Mesenchymal stem cell (in vitro differentiated cells and primary cell): ENCODE measurements at places on chromosomes 4 and X.
A peak's percentile ranks its signal among the peaks of the same experiment; 100 is the strongest.

DNA sequence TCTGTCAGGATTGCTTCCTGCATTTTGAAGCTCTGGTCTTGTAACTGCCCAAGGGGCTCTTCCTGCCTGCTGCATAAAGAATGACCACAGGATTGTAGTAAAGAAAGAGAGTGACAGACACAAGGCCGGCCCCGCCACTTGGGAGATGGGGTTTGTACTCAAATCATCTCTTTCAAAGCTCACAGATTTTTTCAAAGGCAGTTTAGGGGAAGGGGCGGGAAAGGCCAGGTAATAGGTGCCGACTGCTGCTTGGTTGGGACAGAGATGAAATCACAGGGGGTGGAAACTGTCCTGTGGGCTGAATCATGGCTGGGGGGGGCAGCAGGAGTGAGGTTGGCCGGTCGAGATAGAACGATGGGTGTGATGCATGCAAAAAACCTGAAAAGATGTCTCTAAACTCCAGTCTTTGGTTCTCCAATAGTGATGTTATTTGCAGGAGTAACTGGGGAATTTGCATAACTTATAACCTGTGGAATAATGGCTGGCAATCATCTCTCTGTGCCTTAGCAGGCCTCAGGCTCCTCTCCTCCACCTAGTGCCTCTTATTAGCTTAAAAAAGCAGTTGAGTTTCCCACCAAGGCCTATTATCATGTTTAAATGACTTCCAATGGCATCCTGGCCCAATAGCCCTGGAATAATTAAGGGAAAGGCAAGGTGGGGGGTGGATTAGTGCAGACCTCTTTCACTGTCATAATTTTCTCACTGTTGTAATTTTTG, 778.4 kb upstream of the FRG1 start:
- no peak for DNase-seq
- no peaks in the 10 kb centered on the region for H3K36me3 ChIP-seq
- peaks cover 3% of the 10 kb centered on the region for H3K27me3 ChIP-seq
- peaks cover 1% of the 10 kb centered on the region for H3K4me1 ChIP-seq
- no peak overlapping the region for H3K27ac ChIP-seq
- H3K4me3 ChIP-seq: no peak overlapping the region

GRCh38 chrX:49198540-49199314, 1.3 kb downstream of the SYP start:
- H3K27me3 ChIP-seq: peaks cover 19% of the 10 kb centered on the region
- no peak overlapping the region for H3K27ac ChIP-seq
- no peaks in the 10 kb centered on the region for H3K36me3 ChIP-seq
- H3K4me3 ChIP-seq: no peak overlapping the region
- DNase-seq: no peak

GRCh38 chr4:90064196-90064595, 63.0 kb upstream of the CCSER1 start:
- no peak overlapping the region for H3K27ac ChIP-seq
- no peak overlapping the region for H3K4me3 ChIP-seq
- no peaks in the 10 kb centered on the region for H3K27me3 ChIP-seq
- H3K36me3 ChIP-seq: no peaks in the 10 kb centered on the region
- no peak for DNase-seq

- no peak for DNase-seq
- H3K36me3 ChIP-seq: no peaks in the 10 kb centered on the region
- no peaks in the 10 kb centered on the region for H3K4me1 ChIP-seq
Observed at GRCh38 chr4:143313521-143313920, 23.2 kb upstream of the GAB1 start.

DNA sequence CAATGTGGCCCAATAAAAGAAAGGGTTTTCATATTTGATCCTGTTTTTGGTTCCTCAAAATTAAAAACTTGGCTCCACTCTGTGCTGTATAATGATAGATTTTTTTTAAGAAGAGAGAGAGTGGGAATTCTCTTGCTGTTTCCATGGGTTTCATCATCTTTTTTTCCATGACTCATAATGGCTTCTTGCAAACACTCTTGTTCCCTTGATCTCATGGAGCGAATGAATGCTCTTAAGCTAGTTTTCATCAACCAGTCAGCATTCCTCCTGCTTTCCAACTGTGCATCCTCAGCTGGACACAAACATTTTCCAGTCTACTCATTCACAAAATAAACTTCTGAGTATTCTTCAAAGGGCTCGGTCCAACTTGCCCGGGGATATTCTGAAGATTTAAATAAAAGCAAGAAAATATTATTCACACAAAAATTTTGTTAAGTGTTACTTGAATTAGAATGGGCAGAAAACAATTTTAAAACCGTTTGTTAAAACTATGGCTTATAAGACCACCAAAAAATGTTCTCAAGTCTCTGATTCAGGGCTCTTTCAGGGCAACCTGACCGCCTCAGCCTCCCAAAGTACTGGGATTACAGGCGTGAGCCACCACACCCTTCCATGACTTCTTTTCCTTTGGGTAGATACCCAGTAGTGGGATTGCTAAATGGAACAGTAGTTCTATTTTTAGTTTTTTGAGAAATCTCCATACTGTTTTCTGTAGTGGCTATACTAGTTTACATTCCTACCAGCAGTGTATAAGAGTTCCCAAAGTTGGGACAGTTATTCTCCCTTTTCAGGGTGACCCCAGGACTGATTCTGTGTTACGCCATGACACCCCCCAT, 64.7 kb downstream of the TMEM156 start:
- no peaks in the 10 kb centered on the region for H3K27me3 ChIP-seq
- no peaks in the 10 kb centered on the region for H3K36me3 ChIP-seq
- H3K4me1 ChIP-seq: peaks cover 1% of the 10 kb centered on the region
- peak overlapping the region; percentile 83 for H3K27ac ChIP-seq

DNA sequence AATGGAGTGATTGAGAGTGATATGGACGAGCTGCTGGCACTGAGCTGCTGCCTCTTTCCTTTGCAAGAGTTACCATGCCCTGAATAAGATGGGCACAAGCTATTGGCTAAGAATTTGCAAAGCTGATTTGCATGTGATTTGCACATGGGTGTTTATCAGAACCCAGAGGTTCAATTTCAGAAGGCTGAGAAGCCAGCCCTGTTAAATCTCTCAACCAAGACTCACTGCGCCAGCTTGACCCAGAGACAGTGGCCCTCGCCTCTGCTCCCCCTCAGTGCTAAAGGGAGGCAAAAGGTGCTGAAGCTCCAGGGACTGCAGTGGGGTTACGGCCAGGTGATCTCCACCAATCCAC, 701 bp downstream of the ARHGAP4 start:
- no peak overlapping the region for H3K27ac ChIP-seq
- H3K4me1 ChIP-seq: peaks cover 23% of the 10 kb centered on the region
- no peak overlapping the region for H3K4me3 ChIP-seq

DNA sequence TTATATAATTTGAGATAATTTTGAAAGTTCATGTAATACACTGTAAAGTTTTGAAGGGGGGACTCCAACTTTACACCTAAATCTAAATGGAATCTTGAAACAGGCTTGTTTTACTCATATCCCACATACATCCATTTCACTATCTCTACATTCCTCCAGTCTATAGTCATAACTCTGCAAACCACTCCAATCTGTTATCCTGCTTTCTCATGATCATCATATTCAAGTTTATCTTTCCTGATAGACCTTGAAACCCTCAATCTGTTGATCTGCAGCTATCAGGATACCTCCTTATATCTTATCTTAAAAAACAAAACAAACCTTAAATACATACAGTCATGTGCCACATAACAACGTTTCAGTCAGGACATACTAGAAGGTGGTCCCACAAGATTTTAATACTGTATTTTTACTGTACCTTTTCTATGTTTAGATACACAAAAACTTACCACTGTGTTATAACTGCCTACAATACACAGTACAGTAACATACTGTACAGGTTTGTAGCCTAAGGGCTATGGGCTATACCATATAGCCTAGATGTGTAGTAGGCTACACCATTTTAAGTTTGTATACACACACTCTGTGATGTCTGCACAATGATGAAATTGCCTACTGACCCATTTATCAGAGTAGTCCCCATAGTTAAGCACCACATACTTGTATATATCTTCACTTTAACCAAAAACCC, 14.0 kb downstream of the CHIC2 start:
- peaks cover 1% of the 10 kb centered on the region for H3K4me1 ChIP-seq
- no peaks in the 10 kb centered on the region for H3K27me3 ChIP-seq
- peak overlapping the region; percentile 25 for H3K4me3 ChIP-seq
- DNase-seq: peak; percentile 58
- H3K27ac ChIP-seq: no peak overlapping the region
- H3K36me3 ChIP-seq: peaks cover 3% of the 10 kb centered on the region

DNA sequence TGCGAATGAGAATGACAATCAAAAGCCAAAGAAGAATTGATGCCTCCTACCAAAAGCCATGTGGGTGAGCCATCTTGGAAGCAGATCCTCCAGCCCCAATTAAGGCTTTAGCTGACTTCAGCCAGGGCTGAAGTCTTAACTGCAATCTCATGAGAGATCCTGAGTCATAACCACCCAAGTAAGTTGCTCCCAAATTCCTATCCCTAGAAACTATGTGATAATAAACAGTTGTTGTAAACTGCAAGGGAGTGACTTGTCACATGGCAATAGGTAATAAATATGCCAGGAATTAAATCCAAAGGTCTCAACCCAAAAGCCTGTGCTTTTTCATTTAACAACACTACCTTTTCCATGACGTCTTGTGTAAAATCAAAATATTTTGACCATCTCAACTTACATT, 154.2 kb upstream of the TBL1X start:
- no peak overlapping the region for H3K27ac ChIP-seq
- H3K36me3 ChIP-seq: no peaks in the 10 kb centered on the region
- H3K4me3 ChIP-seq: no peak overlapping the region
- H3K27me3 ChIP-seq: no peaks in the 10 kb centered on the region

DNA sequence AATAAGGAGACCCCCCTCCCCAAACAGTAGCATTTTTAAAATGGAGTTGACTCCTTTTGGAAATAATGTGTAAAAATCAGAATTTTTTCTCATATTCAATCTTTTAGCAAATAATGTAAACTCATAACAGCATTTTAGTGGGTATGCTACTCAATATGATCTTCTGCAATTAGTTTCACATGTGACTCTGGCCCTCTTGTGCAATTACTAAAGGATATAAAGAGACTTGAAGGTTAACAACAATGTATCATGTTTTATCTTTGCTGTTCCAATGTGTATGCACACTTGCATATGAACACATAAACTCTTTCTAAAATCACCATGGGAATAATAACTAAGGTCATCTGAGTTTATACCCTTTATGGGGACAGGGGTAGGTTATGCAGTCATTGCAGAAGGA, 39.9 kb upstream of the RXFP1 start:
- no peaks in the 10 kb centered on the region for H3K4me1 ChIP-seq
- no peak overlapping the region for H3K4me3 ChIP-seq
- no peaks in the 10 kb centered on the region for H3K27me3 ChIP-seq
- DNase-seq: no peak

- H3K27ac ChIP-seq: no peak overlapping the region
- peaks cover 24% of the 10 kb centered on the region for H3K4me1 ChIP-seq
- no peak overlapping the region for H3K4me3 ChIP-seq
- no peaks in the 10 kb centered on the region for H3K27me3 ChIP-seq
- peak; percentile 38 for DNase-seq
- H3K36me3 ChIP-seq: peaks cover 7% of the 10 kb centered on the region
Observed at GRCh38 chrX:48474127-48474526, 1.9 kb upstream of the FTSJ1 start.

- H3K27ac ChIP-seq: no peak overlapping the region
- no peaks in the 10 kb centered on the region for H3K4me1 ChIP-seq
- no peaks in the 10 kb centered on the region for H3K27me3 ChIP-seq
- no peak overlapping the region for H3K4me3 ChIP-seq
Observed at GRCh38 chr4:115664285-115664684, 550.9 kb upstream of the NDST4 start.

GRCh38 chrX:17605676-17606075, 131.6 kb upstream of the SCML1 start:
- H3K27ac ChIP-seq: no peak overlapping the region
- no peaks in the 10 kb centered on the region for H3K36me3 ChIP-seq
- DNase-seq: peak; percentile 42
- no peak overlapping the region for H3K4me3 ChIP-seq
- peaks cover 6% of the 10 kb centered on the region for H3K4me1 ChIP-seq

GRCh38 chrX:34884817-34885216, 57.8 kb upstream of the FAM47B start:
- no peak overlapping the region for H3K4me3 ChIP-seq
- H3K27ac ChIP-seq: peak overlapping the region; percentile 61
- H3K27me3 ChIP-seq: no peaks in the 10 kb centered on the region
- no peaks in the 10 kb centered on the region for H3K36me3 ChIP-seq
- peaks cover 1% of the 10 kb centered on the region for H3K4me1 ChIP-seq

- H3K36me3 ChIP-seq: no peaks in the 10 kb centered on the region
- H3K4me3 ChIP-seq: no peak overlapping the region
- H3K27me3 ChIP-seq: no peaks in the 10 kb centered on the region
- DNase-seq: no peak
- H3K27ac ChIP-seq: no peak overlapping the region
Observed at GRCh38 chrX:129777218-129778030, 2.3 kb upstream of the SASH3 start.
